Inflammatory macrophage treated with lipopolysaccharide for 4 hours (primary cell): ENCODE measurements at places on chromosomes 1 and 21.
A peak's percentile ranks its signal among the peaks of the same experiment; 100 is the strongest.

- DNase-seq, result no peak
Observed at GRCh38 chr1:3336641-3337630, 117.5 kb upstream of the ARHGEF16 start.

GRCh38 chr1:111217183-111217910 is 10.2 kb upstream of the CHI3L2 start:
- no peak for DNase-seq

- DNase-seq, result no peak
Observed at GRCh38 chr1:109639841-109640184, 16.1 kb upstream of the GSTM4 start.

GRCh38 chr1:6414443-6414844 is 5.3 kb downstream of the HES2 start:
- DNase-seq, result peak; percentile 43

DNA sequence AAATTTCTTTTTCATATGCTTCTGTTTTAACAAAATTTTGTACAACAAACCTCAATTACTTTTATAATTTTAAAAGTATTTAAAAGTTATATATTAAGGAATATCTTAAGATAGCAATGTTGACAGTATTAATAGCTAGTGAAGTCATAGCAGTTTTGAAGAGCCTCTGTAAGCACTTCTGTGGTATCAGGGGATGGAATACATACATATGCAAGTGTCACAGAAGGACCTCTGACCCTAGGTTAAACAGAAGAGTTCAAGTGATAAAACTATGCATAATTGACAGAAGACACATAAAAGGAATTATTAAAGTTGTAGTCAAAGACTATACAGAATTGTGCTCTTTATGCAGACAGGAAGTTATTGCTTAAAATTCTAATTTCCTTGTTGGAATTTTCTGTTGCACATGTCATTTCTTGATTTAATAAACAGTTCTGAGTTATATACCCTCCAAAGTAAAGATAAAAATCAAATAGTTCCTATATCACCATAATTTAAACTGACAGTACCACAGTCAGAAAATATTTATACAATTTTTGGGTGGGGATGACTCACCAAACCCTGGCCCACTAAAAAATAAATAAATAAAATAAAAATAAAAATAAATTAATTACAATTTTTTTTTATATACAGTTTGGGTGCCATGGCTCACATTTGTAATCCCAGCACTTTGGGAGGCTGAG is 27.1 kb downstream of the IPP start:
- DNase-seq, result peak; percentile 0

DNA sequence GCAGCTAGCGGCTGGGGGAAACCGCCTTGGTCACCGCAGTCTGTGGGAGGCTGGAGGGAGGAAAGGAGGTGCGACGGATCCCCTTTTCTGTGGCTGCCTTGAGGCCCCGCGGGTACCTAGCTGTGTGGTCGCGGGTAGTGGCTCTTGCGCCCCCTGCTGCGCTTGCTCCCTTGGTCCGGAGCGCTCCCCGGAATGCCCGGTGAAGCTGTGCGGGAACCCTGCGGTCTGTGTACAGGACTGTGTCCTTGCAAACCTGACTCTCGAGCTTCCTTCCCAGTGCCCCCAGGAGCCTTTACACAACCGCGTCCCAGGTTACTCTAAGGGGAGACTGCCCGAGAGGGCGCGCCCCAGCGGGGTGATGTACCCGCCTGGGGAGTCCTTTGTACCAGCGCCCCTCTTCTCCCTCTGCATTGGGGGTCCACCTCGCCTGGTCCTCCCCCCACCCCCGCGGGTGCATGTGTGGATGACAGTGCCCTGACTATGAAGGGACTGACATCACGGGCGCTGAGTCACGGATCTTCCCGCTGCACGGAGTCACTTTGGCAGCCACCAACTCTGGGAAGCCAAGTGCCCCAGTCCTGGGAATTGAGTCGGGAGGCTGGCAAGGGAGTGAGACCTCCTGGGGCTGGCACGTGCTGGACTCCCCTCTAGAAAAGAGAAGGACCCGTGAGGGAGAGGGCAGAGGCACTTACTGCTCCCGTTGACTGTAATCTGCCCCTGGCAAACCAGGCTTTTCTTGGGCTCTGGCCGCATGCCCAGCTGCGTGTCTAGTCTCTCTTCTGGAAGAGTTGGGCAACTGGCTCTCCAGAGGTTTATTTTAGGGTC is 816 bp downstream of the IL6R start:
- DNase-seq, result peak; percentile 94

DNA sequence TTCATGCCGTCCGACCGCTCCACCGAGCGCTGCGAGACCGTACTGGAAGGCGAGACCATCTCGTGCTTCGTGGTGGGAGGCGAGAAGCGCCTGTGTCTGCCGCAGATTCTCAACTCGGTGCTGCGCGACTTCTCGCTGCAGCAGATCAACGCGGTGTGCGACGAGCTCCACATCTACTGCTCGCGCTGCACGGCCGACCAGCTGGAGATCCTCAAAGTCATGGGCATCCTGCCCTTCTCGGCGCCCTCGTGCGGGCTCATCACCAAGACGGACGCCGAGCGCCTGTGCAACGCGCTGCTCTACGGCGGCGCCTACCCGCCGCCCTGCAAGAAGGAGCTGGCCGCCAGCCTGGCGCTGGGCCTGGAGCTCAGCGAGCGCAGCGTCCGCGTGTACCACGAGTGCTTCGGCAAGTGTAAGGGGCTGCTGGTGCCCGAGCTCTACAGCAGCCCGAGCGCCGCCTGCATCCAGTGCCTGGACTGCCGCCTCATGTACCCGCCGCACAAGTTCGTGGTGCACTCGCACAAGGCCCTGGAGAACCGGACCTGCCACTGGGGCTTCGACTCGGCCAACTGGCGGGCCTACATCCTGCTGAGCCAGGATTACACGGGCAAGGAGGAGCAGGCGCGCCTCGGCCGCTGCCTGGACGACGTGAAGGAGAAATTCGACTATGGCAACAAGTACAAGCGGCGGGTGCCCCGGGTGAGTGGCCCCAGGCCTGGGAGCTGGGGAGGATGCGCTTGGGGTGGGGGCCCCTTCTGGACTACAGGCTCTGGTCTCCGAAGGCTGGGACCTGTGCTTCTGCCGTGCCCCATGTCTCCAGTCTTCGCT is 1.1 kb downstream of the SKI start:
- DNase-seq, result peak; percentile 77

DNA sequence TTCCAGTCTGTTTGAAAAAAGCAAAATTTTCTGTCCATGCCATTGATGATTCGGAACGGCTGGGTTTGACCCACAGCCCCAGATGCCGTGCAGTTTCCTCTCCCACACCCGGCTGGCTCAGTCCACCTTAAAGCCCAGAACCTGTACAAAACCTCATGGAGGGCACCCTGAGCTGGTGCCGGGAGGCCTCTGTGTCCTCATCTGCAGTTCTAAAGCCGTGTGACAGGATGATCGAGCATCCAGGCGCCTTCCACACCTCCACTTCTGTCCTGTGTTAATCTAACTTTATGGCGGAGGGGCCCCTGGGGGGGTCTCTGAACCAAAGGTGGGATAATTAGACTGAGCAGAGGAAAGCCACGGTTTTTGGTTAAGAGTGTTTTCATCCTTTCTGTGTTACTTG is 49.6 kb downstream of the SLC37A1 start:
- DNase-seq, result no peak

DNA sequence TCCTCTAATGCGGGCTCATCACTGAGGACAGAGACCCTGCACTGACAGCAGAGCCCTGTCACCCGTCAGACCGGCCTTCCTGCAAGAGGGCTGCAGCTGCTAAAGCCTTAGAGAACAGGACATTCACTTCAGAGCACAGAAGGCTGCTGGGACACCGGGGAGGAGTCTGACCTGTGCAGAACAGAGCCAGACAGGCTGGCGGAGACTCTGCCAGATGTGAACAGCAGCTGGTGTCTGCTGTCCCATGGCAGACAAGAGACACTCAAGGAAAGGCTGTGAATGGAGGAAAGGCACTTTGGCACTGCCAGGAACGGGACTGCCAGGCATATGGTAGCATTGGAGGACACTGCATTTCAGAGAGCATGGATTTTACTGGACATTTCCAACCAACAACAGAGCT is 21.4 kb downstream of the MRAP start:
- DNase-seq, result no peak

DNA sequence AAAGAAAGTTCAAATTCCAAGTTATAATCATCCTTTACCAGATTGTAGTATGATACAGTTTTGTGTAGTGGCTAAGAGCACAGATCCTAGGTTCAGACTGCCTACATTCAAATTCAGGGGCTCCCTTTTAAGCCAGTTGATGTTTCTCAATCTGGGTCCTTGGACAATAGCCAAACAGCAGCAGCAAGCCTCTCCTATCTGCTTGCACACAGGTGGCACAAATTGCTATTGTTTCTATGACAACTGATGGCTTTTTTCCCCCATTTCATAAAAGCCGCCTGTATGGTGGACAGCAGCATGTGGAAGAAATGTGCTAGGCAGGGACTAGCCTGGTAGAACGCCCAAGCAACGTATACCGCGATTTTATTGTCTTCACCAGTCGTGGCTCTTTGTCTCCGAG is 76.5 kb downstream of the S1PR1 start:
- DNase-seq, result no peak

DNA sequence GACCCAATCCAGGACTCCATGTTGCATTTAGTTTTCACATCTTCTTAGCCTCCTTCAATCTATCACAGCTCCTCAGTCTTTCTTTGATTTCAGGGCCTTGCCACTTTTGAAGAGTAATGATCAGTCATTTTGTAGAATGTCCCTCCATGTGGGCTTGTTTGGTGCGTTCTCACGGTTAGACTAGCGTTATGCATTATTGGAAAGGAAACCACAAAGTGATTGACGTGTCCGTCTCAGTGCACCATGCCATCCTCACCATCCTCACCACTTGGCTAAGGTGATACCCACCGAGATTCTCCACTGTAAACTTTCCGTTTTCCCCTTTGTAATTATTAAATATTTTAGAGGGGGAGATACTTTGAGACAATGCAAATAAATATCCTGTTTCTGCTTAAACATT is 59.6 kb upstream of the OLIG2 start:
- DNase-seq, result no peak

- peak; percentile 9 for DNase-seq
Observed at GRCh38 chr21:14382486-14382834, 486 bp downstream of the HSPA13 start.

- DNase-seq, result no peak
Observed at GRCh38 chr1:76294482-76295194, 220.1 kb downstream of the ST6GALNAC3 start.

DNA sequence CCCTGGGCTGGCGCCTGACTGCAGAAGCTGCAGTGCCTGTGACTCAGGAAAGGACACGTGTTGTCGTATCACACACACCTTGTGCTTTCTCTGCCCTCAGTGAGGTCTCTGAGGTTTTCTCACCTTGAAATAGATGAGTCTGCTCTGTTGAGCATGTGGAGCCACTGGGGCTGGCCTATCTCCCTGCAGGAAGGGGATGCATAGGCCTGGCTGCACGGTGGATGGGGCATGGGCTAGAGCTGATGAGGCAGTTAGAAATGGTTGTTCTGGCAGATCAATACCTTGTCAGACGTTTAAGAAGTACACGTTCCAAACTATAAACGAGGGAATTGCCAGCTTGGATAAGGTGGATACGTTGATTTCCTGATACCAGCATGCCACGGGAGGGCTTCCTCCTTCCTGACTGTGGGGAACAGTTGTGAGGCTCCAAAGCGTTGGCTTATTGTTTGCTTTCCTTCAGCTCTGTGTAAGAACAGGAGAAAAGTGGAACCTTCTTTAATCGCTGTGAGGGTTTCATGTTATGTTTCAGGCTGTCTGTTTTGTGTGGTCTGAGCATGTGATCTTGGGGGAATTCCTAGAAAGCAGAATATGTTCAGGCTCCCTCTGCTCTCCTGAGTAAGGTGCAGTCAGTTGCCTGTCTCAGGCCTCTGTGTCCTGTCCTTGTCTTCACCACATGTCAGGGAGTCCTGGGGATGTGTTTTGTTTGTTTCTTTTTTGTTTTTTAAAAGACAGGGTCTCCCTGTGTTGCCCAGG is 44.8 kb downstream of the PCNT start:
- peak; percentile 36 for DNase-seq

DNA sequence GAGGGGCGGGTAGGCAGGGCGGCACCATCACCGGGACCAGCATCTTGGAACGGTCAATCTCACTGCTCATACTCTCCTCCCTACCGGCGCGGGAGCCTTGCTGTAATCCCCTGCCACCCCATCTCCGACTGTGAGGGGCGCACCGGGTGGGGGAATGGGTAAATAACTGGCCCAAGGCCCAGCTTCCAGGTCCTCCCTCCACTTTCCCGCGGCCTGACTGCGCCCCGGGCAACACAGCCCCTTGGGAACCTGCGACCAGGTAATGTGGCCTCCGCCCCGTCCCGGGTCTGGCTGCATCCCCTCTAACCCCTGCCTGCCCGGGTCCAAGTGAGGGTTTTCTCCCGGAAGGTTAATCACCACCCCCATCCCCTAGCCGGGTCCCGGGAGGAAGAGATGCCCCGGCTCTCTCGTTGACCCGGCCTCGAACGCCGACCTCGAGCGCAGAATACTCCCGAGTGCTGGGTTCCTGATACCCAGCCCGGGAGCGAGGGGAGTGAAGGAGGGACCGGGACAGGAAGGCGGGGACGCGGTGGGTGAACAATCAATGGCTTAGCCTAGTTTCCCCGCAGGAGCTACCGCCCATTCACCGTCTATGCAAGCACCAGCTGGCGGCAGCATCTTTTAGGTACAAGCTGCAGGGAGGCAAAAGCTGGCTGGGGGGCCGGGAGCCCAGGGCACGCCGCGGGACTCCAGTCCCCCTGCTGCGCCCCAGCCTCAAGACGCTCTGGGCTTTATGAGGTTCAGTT is 5.9 kb upstream of the LHX9 start:
- no peak for DNase-seq

DNA sequence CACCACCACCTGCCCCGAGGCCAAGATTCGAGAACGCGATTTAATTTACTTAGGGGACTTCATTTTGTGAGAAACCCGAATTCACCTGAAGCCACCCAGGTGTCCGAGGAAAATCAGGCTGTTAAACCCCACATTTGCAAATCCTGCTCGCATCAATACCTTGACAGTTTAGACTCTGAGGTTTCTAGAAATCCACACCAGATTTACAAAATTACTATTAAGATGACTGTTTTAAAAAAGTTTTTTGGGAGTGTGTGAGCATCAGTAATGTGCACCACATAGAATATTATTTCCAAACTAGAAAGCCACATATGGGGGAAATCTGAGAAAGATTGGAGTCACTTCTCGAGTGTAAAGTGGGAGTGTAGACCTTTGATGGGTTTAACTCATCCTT is 685 bp downstream of the RIMKLA start:
- DNase-seq, result no peak

- DNase-seq, result no peak
Observed at GRCh38 chr1:53524428-53525375, 65.5 kb downstream of the DMRTB1 start.

DNA sequence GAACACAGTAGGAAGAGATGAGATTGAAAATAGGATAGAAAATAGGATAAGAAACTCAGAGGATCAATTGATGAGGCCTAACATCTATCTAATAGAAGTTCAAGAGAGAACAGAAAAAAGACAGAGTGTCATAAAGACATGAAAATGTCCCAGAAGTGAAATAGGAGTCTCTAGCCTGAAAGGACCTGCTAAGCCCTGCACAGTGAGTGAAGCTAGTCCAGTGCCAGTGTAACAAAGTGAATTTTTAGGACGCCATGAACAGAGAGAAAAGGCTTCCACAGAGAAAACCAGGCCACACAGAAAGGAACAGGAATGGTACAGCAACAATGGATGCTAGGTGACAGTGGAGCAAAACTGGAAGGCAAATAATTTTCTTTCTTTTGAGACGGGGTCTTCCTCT is 20.3 kb upstream of the LSS start:
- no peak for DNase-seq
